ENCODE measurements at places on chromosomes 5 and 9.

DNA sequence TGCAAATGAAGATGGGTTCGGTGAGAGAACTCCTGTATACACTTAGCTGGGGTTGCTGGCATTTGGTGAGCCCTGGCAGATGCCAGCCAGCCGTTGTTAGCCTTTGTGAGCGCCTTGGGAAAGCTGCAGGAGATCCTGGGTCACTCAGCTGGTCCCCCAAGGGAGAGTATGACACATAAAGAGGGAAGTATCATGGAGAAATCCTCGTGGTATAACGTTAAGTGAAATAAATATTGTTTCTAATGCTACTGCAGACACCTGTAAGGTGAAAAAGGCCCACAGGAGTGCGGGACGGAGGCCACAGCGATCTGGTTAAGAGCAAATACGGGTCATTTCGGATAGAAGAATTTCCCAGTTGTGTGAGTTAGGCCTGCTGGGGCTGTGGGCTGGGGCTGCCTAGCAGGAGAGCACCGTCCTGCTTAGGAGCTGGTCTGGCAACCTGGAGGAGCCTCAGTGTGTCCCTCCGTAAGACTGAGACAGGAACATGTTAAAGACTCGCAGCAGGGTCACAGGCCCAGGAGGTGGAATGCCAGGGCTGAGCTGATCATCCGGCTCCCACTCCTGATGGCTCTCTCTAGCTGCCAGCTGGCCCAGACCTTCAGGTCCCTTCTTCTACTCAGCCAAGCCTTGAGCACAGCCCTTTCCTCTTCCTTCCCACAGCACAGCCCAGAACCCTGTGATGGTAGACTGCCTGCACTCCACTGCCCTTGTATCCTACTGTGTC is 4.9 kb downstream of the NKX2-5 start:
- DNase-seq, result no peak

DNA sequence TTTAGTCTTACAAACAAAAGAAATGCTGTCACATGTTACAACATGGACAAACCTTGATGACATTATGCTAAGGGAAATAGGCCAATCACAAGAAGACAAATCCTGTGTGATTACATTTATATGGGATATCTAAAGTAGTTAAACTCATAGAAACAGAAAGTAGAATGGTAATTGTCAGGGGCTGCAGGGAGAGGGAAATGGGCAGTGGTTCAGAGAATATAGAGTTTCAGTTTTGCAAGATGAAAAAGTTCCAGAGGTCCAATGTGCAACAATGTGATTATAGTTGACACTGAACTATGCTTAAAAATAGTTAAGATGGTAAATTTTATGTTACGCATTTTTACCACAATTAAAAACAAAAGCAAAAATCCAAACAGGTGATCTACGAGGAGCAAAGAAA is 265.5 kb downstream of the NDUFS4 start:
- no peak for DNase-seq

- DNase-seq, result no peak
These were observed 215.5 kb upstream of the TMEM161B start for GRCh38 chr5:88483964-88484672.

GRCh38 chr5:40991981-40992559 is 79.1 kb downstream of the MROH2B start:
- no peak for DNase-seq
